GM04503 (cell line): ENCODE measurements at places on chromosomes 5 and 9.

DNA sequence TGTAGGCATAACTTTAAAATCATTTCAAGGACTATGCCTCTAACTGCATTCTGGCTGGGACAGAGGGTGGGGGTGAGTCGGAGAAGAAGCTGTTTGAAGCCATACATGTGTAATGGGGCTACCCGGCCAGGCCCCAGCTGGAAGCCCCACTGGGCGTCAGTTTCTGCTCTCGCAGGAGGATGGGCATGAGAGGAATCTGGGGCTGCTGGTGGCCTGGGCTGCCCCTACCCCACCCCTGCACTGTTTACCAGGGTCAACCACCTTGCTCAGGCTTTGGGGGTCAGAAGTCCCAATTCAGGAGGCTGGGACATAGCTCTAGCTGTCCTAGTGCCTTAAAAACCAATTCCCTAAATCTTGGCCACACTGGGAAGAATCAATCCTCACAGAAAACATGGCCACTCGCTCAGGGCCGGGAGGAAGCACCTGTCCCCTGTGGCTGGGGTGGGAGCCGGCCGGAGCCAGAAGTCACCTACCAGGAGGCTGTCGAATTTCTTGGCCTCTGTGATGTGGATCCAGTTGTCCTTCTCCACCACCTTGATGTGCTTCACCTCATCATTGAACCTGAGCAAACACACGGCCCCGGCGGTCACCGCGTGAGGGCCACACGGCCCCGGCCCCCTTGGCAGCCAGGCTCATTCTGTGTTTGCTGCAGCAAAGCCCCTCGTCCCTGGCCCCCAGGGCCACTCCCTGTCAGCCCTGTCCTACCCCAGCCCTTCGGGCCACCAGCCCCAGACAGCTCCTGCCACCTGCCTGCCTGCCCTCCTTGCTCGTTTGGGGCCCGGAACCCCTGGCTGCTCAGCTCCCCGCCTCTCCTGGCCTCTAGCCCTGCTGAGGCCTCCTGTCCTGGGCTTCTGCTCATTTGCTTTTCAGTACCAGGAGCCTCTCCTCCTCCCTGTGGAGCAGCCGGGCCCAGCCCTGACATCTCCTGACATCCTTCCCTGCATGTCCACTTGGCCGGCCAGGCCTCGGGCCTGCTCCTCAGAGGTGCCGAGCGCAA lies 33.6 kb upstream of the SARDH start:
- no peak for DNase-seq

GRCh38 chr5:106854105-106854687 lies 816.5 kb downstream of the EFNA5 start:
- DNase-seq, result no peak

- DNase-seq, result no peak
Measured at GRCh38 chr9:37836386-37836785, 35.8 kb downstream of the DCAF10 start.

- no peak for DNase-seq
Measured at GRCh38 chr5:133079048-133079447, 27.2 kb downstream of the HSPA4 start.

- no peak for DNase-seq
Measured at GRCh38 chr5:2732850-2733249, 18.6 kb downstream of the IRX2 start.

- DNase-seq, result no peak
Measured at GRCh38 chr5:3853362-3853761, 257.7 kb downstream of the IRX1 start.

DNA sequence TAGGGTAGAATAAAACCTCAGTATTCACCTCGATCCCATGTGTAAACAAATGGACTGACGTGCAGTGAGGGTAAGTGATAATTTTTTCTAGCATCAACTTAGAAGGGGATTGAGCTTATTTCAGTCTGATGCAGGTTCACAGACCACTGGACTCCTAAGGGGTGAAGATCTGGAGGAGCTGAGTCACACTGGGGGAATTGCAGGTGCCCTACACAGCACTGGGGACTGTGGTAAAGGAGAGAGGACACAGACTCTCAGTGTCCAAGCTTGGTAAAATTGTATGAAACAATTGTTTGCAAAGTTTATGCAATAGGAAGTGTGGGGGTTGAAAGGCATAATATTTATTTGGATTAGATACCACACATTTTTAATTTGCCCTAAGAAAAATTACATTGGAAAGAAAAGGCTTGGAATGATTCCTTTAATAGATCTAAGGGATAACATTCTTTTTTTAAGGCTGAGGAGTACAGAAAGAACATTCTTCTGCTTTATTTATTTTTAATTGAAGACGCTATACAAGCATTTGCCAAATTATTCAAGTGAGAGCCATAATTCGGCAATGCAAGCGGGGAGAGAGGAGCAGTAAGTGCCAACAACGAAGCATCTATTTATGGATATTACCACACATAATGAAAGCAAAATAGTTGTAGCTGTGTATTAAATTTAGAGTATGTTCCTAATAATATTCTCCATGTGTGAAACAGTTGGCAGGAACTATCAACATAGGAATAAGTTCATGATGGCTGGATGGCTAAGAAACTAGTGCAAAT lies 766.9 kb upstream of the ADAMTS16 start:
- no peak for DNase-seq

- no peak for DNase-seq
Measured at GRCh38 chr5:149166128-149166527, 24.8 kb downstream of the ABLIM3 start.

DNA sequence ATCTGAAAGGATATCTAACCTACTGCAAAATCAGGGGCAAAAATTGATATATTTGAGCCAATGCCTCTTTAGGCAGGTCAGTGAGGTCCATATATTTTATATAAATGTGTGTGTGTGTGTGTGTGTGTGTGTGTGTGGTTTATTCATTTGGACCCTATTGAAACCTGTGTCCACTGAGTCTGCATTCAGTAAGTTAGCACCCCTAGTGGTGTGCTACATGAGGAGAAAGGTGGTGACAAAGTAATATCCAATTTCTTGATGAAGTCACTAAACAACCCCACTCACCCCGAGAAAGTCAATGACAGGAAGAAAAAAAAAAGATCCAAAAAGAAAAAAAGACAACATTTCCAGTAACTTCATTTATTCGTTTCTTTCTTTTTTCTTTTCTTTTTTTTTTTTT lies 4.1 kb downstream of the FBXW11 start:
- no peak for DNase-seq

DNA sequence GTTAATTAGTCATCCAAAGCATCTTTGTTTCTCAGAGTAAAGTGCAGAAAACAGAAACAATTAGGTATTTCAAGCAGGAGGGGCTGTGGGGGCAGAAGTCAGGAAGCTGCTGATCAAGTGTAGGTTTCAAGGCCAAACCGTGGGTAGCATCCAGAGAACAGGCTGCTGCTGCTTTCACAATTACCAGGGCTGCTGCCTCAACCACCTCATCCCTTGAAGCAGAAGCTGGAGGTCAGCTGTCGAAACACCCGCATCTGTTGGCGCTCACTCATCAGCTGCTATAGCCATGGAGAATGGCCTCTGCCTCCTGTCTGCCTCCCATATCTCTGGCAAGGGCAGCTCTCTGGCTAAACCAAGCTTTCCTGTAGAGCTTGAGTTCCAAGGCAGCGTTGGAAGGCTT lies 122.9 kb upstream of the OSMR start:
- DNase-seq, result no peak

GRCh38 chr5:150672884-150673275 lies 11.8 kb downstream of the MYOZ3 start:
- no peak for DNase-seq

- DNase-seq, result no peak
Measured at GRCh38 chr9:27549196-27549755, 19.7 kb upstream of the MOB3B start.

- peak; percentile 35 for DNase-seq
Measured at GRCh38 chr9:75054368-75055001, 26.4 kb upstream of the CARNMT1 start.

DNA sequence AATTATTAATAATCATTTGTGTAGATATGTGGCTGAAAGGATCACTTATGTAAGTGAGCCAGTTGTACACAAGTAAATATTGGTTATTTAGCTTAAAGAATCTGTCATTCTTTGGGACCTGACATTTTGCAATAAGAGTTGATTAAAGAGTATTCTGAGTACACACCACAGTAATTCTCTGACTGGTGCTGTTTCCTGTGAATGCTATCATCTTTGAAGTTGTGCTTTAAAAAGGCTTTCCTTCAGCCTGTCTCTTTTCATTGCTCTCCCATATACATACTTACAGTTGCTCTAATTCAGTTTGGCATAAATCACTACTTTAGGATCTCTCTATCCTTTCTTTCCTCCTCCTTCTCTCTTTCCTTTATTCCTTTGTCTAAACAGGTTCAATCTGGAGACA lies 8.7 kb upstream of the CSNK1G3 start:
- DNase-seq, result no peak

DNA sequence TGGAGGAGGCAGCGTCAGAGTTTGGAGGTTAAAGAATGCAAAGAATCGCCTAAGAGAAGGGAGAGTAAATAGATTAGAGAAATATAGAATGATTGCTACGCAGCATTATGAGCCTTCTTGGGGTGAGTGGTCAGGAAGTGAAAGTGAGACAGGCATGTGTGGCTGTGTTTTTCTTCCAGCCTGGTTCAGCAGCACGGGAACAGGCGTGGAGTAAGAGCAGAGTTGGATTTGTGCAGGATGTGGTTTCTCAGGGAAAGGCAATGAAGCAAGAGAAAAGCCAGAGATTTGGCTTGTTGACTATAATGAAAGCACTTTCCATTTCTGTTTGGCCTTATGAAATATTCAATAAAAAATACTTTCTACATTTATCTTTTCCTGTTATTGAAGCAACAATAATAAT lies 34.3 kb upstream of the FRMD3 start:
- DNase-seq, result peak; percentile 1

DNA sequence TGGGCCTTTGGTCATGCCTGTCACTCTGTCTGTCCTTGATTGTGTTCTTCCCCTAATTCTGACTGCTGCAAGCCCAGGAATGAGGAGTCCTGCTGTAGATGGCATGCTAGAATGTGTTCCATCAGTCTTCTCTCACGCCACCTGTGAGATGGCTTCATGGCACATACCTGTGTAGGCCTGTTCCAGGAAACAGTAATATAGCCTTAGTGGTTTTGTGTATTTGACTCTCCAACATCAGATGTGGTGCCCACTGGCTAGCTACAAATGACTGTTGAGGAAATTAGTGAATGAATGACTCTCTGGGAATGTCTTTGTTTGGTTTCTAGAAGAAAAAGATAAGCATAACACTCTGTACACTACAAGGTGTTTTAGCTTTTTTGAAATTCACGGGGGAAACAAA lies 367.5 kb downstream of the KDM4C start:
- DNase-seq, result no peak

DNA sequence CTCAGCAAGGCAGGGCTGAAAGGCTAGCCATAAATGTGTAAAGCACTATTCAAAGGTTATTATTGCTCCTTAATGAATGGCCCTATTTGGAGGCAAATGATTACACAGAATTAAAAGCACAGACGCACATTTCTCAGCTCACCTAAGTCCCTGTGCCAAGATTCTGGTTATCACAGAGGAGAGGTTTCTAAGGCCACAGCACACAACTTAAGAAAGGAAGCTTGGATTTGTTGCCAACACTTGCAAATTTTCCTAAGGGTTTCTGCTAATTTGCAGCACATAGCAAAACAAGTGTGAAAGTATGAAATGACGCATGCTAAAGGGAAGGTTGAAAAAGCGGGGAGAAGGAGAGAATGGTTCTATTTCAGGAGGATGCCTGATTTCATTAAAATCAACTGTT lies 834.1 kb upstream of the C9orf72 start:
- DNase-seq, result no peak

GRCh38 chr9:121394292-121394691 lies 24.2 kb upstream of the STOM start:
- no peak for DNase-seq

GRCh38 chr9:13295556-13295955 lies 16.1 kb upstream of the MPDZ start:
- DNase-seq, result no peak

GRCh38 chr9:16626577-16627130 lies 243.8 kb downstream of the BNC2 start:
- no peak for DNase-seq

DNA sequence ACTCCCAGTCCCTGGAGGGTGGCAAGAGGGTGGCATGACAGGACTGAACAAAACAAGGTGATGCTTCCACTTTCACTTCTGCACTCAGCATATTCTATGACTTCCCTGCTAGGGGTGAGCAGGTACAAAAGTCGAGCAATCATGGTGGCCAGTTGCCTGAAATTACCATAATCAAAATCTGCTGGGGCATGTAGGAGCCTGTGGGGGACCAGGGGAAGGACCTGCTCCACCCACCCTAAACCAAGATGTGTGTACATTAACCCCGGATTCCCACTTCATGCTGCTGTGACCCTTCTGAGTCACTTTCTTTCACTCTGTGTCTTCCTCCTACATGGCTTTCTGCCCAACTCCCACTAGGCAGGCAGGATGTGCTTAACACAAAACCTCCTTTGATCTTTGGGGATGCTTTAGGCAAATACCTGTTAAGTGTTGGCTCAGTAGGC lies 73.3 kb upstream of the PHF24 start:
- DNase-seq, result no peak

GRCh38 chr9:101486693-101487442 lies 46.8 kb upstream of the RNF20 start:
- DNase-seq, result no peak

DNA sequence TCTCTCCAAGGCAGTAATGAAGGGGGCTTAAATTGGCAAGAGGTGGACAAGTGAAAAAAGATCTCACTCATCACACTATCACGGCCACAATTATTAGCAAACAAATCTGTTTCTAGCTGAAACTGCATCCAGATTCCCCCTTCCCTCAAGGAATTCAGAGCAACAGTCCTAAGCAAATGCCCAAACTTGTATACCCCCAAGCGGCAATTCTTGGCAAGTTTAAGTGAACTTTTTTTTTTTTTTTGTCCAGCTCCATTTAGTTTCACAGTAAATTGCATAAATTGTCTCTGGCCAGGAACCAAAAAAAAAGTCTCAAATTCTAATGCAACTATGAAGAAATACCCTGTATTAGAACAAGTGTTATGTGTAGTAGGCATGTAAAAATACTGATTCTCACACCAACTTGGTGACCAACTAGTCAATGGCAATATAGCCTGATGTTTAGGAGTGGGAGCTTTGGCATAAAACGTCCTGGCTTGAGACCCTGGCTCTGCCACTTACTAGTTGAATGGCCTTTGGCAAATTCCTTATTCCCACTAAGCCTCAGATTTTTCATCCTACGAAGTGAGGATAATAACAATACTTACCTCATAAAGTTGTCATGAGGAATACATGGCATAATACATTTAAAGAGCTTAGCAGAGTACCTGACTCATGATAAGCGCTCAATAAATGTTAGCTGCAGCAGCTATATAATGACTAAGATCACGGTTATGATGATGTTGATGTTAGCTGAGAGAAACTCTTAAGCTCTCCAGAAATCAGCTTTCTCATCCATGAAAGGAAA lies 193.2 kb downstream of the ADAMTSL1 start:
- DNase-seq, result no peak

DNA sequence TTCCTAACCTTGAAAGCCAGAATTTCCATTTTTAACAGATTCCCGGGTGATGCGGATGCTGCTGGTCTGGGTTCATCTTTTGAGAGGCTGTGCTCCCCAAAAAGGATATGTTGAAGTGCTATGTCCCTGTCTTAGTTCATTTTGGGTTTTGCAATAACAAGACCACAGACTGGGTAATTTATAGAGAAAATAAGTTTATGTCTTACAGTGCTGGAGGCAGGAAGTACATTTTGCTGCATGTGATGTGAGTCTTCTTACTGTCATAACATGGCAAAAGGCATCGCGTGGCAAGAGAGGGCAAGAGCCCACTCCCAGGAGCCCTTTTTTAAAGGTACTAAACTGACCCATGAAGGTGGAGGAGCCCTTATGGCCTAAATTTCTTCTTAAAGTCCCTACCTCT lies 114.1 kb downstream of the DAPK1 start:
- DNase-seq, result no peak

GRCh38 chr5:149759563-149759962 lies 29.5 kb downstream of the PPARGC1B start:
- DNase-seq, result no peak
